ENCODE measurements at places on chromosomes 2 and 18.

- DNase-seq, result no peak
Observed at GRCh38 chr2:102025016-102025501, 33.3 kb downstream of the IL1R2 start.

DNA sequence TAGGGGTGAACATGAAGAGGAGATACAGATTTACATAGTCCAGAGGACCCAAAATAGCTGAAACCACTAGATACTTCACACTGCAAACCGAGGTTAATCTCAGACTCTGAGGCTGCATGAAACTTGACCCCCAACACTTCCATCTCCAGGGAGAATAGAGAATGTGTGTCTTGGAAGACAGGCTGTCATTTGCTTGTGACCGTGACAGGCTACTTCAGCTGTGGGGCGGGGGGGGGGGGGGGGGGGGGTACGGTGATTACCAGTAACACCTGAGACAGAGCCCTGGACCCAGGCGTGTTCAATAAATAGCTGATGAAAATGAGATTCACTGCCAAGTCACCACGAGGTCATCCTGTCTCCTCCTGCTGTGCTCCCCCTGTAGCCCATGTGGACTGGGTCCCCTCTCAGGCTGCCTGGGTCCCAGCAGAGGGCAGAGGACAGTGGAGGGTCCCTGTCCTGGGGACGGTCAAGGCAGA is 5.7 kb upstream of the KLHL29 start:
- DNase-seq, result no peak

GRCh38 chr2:227765788-227766372 is 20.2 kb downstream of the SCYGR8 start:
- no peak for DNase-seq

- no peak for DNase-seq
Observed at GRCh38 chr2:8548619-8549150, 133.2 kb upstream of the ID2 start.

DNA sequence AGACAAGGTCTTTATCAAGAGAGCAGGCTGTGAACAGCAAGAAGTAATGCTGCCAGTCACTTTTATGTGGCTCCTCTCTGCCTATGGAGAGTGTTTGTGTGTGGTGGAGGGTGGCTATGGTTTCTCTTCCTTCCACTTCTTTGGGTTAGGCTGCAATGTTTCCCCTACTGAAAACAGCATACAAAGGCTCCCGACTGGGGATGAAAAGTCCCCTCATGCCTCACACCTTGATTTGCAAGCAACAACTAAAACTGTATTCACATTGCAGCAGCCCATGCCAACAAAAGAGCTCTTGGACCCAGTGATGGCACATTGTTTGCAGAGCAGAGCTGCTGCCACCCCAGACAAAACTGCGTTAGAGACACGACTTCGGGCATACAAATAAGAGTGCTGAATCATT is 301.6 kb downstream of the SLC8A1 start:
- no peak for DNase-seq

DNA sequence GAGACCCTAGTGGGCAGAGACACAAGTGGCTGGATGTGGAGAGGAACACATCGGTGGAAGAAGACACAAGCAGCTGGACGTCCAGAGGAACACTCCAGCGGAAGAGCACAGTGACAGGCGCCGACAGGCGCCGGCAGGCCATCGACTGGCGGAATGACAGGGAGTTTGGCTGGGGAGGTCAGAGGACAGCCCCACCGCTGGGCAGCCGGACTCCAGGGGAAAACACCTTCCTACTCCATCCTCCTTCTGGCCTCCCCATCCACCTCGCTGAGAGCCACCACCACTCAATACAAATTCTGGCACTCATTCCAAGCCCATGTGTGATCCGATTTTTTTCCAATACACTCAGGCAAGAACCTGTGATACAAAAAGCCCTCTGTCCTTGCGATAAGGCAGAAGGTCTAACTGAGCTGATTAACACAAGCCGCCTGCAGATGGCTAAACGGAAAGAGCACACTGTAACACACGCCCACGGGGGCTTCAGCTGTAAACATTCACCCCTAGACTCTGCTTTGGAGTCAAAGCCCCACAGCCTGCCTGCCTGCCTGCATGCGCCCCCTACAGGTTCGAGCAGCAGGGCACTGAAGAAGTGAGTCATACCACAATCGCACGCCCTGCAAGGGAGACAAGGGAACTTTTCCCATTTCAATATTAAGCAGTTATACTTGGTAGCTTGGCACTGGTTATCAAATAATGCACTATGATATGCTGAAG is 50.2 kb upstream of the LRP1B start:
- no peak for DNase-seq

- DNase-seq, result no peak
Observed at GRCh38 chr2:150994076-150994475, 267.6 kb downstream of the RBM43 start.

- no peak for DNase-seq
Observed at GRCh38 chr2:117321816-117322215, 492.7 kb upstream of the DDX18 start.

- DNase-seq, result no peak
Observed at GRCh38 chr2:109382951-109383350, 230.8 kb downstream of the SEPTIN10 start.

DNA sequence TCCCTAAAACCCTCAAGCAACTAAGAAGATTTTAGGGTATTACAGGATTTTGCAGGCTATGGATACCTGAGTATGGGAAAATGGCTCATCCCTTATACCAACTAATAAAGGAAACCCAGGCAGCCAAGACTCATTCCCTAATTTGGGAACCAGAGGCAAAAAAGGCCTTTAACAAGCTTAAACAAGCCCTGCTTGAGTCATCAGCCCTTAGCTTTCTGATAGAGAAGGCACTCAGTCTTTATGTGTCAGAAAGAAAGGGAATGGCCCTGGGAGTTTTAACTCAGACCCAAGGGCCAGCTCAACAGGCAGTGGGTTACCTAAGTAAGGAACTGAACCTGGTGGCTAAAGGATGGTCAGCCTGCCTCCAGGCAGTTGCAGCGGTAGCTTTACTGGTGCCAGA is 96.9 kb upstream of the RMP24 start:
- DNase-seq, result no peak

DNA sequence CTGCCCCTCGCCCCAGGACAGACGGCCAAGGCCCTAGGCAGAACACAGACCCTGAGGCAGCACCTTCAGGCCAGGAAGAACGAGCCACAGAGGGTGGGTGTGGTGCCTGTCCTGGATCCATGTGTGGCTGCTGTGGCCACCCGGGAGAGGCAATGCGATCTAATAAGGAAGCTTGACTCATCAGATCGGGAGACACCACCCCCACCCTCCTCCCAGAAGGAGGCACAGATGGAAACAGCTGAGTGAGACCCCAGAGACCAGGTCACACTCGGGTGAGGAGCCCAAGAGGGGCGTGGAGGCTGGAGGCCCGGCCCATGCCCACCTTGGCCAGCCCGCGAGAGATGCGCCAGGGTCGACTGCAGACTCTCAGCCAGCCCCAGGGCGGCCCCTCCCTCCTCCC is 20.3 kb downstream of the KCNG2 start:
- DNase-seq, result no peak

DNA sequence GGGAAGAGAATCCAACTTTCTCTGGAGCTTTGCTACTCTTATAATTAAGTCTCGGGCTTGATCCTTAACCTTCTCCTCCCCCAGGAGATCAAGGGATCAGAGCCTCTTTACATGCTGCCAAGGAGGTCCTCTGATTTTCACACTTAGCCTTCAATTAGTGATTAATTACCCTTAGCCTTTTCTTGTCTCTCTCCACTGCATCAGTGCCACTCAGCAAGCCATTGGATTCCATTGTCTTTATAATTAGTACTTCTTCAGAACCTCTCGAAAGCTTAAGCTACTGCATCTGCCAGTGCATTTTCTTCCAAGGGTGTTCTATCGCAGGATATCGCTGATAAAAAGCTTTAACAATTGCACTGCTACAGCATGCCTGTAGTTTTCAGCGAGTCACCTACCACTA is 477.0 kb upstream of the MEIS1 start:
- no peak for DNase-seq

- no peak for DNase-seq
Observed at GRCh38 chr18:26930630-26931029, 65.1 kb upstream of the AQP4 start.

DNA sequence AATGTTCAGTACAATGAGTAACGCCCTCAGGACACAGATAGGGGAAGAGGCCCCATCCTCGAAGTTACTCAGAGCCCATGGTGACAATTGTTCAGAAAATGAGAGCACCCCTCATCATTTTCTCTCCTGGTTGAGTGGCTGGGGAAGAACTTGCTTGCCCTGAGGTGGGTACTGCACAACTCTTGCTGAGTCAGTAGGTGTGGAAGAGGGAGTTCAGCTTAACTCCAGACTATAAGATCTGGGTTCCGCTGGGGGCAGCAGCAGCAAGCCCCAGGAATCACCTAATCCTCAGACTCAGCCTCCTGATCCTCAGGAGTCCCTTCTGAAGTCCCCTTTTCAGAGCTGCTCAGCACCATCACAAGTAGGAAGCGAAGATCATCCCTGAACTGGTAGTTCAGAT is 123.7 kb downstream of the PIEZO2 start:
- DNase-seq, result no peak

DNA sequence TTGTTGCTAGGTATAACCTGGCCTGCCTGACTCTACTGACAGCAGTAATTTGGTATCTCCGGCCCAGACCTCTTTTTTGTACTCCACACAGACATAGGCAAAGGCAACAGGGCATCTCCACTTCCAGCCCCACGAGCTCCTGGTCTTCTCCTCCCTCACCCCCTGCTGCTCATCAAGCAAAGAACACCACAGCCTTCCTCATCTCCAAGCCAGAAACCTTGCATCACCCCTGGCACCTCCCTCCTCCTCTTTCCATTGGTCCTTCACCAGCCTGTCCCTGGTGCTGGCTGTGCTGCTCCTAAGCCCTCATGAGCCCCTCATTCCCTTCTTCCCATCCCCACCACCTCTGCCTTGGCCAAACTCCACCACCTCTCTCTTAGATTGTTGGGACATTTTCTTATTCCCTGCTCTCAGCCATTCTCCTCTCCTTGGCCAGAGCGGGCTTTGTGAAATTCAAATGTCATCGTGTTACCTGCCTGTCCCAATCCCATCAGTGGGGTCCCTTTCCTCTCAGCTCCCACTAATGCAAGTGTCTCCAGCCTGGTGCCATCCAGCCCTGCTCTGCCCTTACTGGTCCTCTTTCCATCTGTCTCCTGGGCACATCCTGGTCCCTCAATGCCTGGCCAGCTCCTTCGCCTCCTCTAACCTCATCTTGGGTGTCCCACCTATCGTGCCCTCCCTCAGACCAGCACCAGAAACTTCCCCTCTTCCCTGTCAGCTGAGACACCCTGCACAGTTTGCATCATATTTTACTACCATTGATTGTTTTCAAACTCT is 77.4 kb downstream of the INHBB start:
- no peak for DNase-seq

DNA sequence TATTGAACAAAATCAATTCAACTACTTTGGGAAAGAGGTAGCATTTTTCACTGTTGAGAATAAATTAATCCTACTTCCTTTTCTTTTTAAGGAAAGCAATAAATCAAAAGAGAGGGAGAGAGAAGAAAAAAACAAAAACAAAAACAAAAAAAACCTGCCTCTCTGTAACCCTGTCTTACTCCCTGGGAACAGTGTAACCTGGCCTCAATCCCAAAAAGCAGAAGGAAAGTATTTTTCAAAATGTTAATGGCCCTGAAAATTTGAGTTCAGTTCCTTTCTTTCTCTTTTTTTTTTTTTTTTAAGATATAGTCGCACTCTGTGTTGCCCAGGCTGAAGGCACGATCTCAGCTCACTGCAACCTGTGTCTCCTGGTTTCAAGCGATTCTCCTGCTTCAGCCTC is 35.9 kb downstream of the RHOB start:
- no peak for DNase-seq

DNA sequence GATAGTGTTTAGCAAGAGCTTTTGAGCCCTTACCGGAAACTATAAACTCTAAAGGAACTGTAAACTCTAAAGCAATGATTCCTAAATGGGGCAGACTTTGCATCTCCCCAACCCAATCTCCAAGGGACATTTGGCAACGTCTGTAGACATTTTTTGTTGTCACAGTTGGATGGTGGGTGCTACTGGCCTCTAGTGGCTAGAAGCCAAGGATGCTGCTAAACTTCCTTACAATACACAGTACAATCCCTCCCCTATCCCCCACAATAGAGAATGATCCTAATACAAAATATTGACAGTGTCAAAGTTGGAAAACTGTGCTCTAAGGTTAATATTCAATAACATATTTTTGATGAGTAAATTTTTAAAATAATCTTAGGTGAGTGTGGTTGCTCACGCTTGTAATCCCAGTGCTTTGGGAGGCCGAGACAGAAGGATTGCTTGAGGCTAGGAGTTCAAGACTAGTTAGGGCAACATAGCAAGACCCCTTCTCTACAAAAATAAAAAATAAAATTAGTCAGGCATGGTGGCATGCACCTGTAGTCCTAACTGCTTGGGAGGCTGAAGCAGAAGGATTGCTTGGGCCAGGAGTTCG is 66.7 kb downstream of the PTPN4 start:
- no peak for DNase-seq

DNA sequence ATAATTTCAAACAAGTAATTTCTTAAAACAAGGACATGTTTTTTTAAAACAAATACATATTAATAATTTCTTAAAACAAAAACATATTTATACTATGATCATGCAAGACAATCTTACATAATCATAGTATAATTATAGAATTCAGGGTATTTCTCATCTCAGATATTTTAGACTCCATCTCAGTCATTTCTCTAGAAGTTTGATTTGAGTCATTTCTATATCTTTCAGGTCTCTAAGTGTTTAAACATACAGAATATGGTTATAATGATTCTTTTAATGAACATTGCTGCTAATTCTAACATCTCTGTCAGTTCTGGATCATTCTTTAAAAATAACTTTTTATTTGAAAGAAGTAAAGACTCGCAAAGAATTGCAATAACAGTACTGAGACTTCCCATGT is 154.2 kb upstream of the KYNU start:
- DNase-seq, result no peak

DNA sequence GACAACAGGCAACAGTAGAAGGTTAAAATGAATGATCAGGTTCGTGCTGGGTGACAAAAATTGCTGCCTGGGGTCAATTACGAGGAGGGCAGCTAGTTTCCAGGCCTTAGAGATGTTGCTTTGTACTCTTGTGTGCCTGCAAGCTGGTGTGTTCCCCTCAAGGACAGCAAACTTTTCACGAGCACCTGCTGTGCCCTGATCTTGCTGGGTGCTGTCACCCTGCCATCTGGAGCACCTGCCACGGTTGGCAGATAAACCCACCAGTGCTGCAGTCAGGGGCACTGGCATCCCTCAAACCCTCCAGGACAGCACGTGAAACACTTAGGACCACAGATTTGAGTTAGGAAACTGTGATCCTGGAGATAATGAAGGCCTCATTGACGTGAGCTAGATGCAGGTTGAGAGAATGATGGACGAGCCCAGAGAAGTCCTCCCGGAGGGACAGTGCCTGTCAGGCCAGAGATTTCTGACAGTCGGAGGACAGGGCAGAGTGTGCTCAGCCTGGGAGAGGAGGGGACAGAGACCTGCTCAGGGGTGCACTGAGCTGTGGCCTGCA is 104.3 kb upstream of the RAB12 start:
- no peak for DNase-seq

GRCh38 chr2:160241251-160242137 is 41.4 kb upstream of the ITGB6 start:
- no peak for DNase-seq
